ENCODE measurements at places on chromosomes 11 and 22. TPM values are rescaled to one million over a fixed set of nuclear protein-coding genes. Genes with fewer than 3 reads are reported as not detected.

- H3K27ac ChIP-seq: no peak overlapping the region
- no peak for DNase-seq
- H3K4me3 ChIP-seq: no peak overlapping the region
- no peaks in the 10 kb centered on the region for H3K4me1 ChIP-seq
Observed at GRCh38 chr11:106585061-106585460, 433.2 kb downstream of the GUCY1A2 start.

- H3K4me1 ChIP-seq: no peaks in the 10 kb centered on the region
- H3K27me3 ChIP-seq: peaks cover 28% of the 10 kb centered on the region
- H3K4me3 ChIP-seq: no peak overlapping the region
- H3K27ac ChIP-seq: no peak overlapping the region
- no peak for DNase-seq
Observed at GRCh38 chr22:27032091-27032761, 374.8 kb downstream of the MIAT start.

DNA sequence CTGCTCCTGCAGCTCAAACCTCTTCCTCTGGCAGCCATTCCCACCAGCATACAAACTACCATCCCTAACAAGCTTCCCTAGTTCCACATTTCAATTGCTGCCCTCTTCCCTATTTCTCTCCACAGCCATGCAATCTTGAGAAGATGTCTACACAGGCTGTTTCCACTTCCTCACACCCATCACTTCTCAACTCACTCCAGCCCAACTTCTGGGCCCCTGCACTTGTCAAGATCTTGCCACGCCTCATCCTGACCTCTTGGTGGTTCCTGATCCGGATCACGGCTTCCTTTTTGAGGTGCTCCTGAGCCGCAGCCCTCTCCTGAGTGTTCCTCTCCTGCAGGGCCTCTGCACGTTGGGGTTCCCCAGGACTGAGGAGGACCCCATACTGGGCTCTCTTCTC lies 22.6 kb downstream of the RPL27A start:
- peaks cover 4% of the 10 kb centered on the region for H3K4me1 ChIP-seq
- H3K4me3 ChIP-seq: no peak overlapping the region
- no peak overlapping the region for H3K27ac ChIP-seq
- no peak for DNase-seq
- no peaks in the 10 kb centered on the region for H3K27me3 ChIP-seq

- H3K4me1 ChIP-seq: peaks cover 28% of the 10 kb centered on the region
- H3K4me3 ChIP-seq: no peak overlapping the region
- no peaks in the 10 kb centered on the region for H3K27me3 ChIP-seq
- no peak for DNase-seq
Observed at GRCh38 chr11:118846181-118846935, 37.3 kb upstream of the CXCR5 start.

CACNA1I gene
- total RNA-seq: 0.15 TPM

SYT7 gene
- 27.4 TPM for total RNA-seq

TMPRSS13 gene
- 0.52 TPM for total RNA-seq
